ENCODE measurements at places on chromosomes 7 and 10.
A peak's percentile ranks its signal among the peaks of the same experiment; 100 is the strongest.

DNA sequence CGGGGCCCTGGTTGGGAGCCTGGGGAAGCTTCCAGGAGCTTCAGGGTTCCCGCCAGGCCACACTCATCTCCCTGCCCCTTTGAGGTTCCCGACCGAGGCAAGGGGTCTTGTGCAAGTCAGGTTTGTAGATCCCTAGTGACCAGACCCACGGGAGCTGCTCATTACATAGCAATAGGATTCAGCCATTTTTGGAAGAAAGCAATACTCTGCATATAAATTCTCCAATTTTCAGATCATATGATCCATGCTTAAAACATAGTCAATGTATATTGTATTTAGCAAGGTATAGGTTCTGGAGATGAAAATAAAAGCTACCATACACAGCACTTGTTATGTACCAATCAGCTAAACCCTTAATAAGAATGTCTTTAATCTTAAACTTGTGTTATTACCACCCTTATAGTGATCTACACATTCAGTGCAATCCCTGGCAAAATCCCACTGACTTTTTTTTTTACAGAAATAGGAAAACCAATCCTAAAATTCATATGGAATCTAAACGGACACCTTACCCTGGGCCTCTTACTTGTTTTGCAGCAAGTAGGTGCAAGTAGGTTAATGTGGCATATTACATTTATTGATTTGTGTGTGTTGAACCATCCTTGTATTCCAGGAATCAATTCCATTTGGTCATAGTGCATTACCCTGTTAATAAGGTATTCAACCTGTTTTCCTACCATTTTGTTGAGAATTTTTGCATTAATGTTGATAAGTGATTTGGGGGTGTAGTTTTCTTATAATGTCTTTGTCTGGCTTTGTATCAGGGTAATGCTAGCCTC is 13.8 kb upstream of the FKBP9 start:
- no peak for DNase-seq

GRCh38 chr7:111752022-111752582 is 189.8 kb upstream of the IMMP2L start:
- peak; percentile 60 for DNase-seq

- DNase-seq: no peak
Observed at GRCh38 chr7:24889611-24890010, 90.4 kb downstream of the OSBPL3 start.

GRCh38 chr7:113797420-113798010 is 121.3 kb downstream of the PPP1R3A start:
- DNase-seq: no peak

DNA sequence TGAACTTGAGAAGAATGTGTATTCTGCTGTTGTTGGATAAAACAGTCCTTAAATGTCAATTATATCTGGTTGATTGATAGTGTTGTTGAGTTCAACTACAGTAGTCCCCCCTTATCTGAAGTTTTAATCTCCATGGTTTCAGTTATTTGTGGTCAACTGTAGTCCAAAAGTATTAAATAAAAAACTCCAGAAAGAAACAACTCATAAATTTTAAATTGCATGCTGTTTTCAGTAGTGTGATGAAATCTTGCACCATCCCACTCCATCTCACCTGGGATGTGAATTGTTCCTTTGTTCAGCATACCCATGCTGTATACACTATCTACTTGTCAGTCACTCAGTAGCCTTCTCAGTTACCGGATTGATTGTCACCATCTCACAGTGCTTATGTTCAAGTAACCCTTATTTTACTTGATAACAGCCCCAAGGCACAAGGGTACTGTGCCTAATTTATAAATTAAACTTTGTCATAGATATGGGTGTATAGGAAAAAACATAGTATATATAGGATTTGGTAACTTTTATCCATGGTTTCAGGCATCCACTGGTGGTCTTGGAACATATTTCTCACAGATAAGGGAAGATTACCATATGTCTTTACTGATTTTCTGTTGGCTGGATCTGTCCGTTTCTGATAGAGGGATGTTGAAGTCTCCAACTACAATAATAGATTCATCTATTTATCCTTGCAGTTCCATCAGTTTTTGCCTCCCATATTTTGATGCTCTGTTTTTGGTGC is 57.1 kb downstream of the AOAH start:
- DNase-seq: no peak

- DNase-seq: no peak
Observed at GRCh38 chr10:6141296-6142151, 52.7 kb downstream of the RBM17 start.

DNA sequence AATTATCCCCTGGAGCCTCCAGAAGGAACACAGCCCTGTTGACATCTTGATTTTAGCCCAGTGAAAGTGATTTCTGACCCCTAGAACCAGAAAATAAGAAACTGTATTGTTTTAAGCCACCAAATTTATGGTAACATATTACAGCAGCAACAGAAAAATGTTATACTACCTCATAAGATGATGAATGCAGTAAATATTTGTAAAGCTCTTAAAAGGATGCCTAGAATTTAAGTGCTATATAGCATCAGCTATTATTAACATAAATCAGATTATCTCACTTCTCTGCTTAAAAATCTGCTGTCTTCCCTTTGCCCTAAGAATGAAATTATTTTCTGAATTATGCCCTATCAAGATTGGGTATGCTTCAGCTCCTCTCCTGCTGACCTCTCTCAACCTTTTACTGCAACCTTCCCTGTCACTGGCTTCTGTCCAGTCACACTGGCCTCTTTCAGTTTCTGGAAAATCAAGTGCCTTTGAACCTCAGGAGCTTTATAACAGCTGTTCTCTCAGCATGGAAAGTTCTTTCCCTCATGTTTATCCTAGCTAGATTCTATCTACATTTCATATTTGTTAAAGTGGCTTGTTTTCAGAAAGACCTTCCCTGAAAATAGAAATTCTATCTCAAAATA is 78.9 kb downstream of the GPR37 start:
- no peak for DNase-seq

GRCh38 chr7:151493083-151493482 is 26.6 kb downstream of the RHEB start:
- no peak for DNase-seq

DNA sequence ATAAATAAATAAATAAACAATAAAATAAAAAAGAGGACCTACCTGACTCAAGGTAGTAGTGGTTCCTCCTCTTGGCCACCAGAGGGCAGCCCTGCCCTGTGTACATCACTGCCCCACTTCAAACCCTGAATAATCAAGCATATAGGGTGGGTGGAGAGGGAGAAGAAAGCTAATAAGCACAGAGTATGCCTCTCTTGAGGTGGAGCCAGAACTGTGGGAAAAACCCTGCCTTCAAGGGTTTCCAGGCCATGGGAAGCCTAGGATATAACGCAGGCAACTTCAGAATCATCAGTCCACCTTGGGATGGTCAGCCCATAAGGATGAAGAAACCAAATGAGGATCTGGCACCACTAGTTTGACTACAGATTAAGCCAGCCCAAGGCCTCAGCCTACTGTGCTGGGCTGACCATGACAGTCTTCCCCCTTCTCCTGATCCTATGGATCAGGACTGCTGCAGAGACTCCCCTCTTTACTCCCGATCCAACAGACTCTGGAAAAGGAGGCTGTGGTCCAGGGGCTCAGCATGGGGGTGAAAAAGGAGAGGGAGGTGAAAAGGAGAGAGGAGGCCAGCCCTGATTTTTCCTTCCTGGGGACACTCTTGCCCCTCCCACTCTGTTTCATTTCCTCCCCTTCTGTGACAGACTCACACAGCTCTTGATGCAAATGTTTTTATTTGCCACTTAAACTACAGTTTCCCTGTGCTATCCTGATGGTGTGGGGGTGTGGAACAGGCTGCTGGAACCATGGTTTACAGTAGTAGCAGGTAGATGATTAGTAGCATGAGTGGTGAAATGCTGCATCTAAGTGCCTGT is 10.1 kb downstream of the AVPI1 start:
- peak; percentile 26 for DNase-seq

DNA sequence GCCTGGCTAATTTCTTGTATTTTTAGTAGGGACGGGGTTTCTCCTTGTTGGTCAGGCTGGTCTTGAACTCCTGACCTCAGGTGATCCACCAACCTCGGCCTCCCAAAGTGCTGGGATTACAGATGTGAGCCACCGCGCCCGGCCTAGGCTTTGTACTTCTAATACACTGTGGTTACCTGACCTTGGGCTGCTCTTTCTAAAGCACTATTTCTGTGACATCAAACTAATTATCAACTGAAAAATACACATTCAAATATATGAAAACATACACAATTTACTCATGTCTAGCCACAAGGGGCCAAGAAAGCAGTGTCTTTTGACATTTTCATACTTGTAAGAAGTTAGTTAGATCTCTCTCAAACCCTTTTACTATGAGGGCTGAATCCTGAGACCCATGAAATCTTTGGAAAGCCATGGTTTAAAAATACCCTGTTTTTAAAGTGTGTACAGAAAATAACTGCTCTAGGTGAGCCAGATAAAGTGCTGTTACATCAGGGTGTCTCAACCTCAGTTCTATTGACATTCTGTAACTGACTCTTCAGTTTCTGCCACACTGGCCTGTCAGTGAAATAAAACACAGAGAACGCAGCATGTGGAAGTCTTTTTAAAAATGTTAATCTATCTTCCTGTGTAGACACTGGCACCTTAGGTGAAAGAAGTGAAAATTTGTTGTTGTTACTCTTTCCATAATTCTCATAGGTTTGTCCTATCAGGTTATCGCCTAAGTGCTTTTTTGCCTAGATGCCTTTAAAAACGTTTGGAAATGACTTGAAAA is 58.8 kb downstream of the CREM start:
- no peak for DNase-seq

- DNase-seq: no peak
Observed at GRCh38 chr7:53351681-53352080, 316.2 kb downstream of the POM121L12 start.

DNA sequence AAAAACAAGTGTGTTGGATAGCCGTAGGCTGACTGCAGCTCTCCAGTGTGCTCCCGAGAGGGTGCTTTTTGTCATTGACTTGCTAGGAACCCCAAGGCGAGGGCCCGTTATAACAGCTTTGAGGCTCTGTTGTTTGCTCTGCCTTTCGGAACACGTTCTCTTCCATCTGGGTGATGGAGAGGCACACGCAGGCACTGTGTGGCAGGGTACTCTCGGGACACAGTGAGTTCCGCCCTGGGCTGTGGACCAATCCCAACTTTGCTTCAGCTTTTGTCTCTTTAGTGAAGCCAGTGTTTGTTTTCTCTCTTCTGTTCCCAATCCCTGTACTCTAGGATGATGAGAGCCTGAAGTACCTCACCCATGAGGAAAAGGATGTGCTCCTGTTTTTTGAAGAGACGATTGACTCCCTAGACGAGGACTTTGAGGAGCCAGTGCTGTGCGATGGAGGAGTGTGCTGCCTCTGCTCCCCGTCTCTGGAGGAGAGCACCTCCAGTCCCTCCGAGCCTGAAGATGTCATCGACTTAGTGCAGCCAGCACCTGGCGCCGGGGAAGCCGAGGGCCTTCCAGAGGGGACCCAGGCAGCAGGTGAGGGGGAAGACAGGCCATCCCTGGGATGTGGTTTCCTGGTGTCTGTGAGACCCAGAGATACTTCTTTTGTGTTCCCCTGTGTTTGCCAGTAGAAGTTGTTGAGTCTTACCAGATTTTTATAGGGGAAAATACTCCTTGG is 43.2 kb downstream of the PROSER2 start:
- no peak for DNase-seq

DNA sequence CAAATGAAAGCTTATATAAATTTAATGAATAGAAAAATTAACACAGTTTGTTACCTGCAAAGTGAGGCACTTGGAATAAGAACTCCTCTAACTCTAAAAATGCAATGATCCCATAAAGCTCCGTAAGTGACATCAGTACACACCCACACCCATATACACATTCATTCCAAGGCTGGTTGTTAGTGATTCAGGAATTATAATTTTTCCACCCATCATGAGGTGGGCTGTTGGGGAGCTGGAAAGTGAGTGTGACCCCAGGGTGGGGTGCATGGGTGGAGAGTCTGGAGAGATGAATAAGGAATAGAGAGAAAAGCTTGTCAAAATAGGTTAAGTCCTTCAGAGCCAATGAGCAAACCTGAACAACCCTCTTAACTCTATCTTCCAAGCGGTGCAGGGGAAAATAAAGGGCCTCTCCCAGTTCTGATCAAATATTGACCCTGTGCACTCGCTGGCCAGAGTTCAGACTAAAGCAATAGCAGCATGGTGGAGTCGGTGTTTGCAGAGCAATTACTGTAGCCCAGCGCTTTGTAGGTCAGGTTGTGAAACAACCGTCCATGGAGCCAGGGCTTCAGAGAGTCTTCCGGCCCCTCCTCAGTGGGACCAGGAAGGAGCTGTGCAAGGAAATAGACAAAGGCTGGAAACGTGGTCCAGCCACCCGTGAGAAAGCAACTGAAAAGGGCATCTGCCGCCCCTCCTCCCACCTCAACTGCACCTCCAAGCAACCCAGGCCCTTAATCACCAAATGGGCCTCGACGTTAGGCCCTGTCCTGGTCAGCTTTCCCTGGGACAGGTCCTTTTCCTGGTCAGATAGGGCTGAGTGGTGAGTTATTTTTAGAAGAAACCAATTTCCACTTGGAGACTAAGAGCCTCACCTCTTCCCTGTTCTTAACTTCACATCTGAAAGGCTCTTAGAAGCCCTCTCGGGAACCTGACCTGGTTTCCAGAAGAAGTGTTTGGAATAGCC is 61.2 kb downstream of the SH3PXD2A start:
- DNase-seq: no peak

- no peak for DNase-seq
Observed at GRCh38 chr10:69451784-69452251, 553 bp downstream of the TSPAN15 start.

DNA sequence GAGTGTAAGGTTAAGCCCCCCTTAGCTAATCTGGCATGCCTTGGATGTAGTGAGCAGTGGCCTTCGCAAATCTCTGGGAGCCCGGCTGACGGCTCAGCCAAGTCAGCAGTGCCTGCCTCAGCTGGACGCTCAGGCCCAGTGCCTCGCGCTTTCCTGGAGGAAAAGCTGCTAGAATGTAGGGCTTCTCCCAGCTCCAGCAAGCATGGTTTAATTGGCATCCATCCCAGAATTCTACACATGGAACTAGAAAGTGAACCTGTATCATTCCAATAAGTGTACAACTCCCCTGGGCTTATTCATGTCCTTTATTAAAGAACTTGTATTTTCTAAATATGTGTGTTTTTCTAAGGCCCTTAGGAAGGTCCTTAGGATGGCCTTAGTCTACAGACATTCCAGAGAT is 287.8 kb upstream of the SHH start:
- DNase-seq: no peak

DNA sequence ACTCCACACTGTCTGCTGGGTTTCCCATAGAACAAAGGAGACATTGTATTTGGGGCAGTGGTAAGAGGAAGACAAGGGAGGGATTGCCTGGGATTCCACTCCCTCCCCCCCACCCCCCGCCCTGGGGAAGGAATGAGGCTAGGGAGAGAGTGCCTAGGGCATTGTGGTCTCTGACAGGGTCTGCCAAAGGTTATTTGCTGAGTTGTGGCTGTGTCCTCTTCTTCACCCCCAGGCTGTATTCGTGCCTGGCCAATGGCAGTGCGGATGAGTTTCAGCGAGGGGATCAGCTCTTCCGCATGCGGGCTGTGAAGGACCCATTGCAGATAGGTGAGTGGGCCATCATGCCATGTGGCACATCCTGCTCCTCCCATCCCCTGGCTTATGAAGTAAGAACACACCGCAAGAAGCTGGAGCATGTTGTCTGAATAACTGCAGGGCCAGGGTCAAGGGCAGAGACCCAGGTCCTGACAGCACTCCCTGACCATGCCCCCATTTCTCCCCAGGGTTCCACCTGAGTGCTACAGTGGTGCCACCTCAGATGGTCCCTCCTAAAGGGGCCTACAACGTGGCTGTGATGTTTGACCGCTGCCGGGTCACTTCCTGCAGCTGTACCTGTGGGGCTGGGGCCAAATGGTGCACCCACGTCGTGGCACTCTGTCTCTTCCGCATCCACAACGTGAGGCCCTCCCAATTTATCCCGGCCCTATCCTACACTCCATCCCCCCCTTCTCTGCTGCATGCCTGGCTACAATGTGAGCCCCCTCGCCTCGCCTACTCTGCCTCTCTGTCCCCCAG is 3.7 kb downstream of the ZSWIM8 start:
- no peak for DNase-seq

Data from stimulated activated CD4-positive, alpha-beta T cell treated with anti-CD3 and anti-CD28 coated beads, Interleukin-2, amount 100 ng/mL, for 48 hours (primary cell).